ENCODE measurements at places on chromosomes 4 and X.

- peak; percentile 65 for DNase-seq
Measured at GRCh38 chrX:16436348-16437188, 213.4 kb upstream of the S100G start.

DNA sequence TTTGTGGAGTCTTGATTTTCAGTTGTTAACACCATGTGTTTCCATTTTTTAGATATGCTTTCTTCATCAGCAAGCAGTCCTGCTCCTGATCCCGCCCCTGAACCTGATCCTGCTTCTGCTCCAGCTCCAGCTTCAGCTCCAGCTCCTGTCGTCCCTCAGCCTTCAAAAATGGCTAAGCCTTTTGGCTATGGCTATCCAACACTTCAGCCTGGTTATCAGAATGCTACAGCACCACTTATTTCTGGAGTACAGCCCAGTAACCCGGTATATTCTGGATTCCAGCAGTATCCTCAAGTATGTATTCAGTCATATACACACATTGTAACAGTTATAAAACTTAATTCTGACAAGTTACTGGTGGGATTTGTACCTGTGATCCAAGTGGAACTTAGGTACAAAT lies 60.9 kb downstream of the SEC24B start:
- DNase-seq, result no peak

DNA sequence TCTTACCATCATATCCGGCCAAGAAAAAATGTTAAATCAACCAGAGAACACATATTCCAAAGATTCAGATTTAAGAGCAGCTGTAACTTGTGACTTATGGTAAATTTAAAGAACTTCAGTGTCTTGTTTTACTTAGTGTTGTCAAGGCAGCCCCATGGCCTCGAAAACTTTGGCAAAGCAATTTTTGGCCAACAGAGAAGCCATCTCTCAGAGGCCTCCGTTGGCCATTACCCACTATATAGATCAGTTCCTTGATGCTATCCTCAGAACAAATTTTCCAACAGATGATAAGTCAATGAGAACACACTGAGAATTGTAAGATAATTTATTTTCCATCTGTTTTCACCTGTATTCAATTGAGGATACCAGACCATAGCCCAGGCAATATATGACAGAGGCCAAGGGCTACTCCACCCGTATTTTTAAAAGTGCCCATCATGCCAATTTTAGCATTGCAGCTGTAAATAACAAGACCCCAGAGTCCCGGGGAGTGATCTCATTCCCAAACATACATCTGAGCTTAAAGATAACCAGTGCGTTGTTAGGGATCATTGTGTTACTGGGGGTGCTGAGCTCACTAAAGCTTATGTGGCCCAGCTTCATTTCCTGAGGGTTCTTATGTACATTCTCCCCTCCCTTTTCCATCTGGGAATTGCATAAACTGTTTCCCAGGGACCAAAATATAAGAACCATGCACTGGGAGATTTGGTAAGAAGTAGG lies 50.0 kb upstream of the PDHA1 start:
- no peak for DNase-seq

GRCh38 chrX:13742397-13743176 lies 8.0 kb downstream of the OFD1 start:
- no peak for DNase-seq

GRCh38 chr4:18077808-18078207 lies 56.3 kb upstream of the LCORL start:
- no peak for DNase-seq

DNA sequence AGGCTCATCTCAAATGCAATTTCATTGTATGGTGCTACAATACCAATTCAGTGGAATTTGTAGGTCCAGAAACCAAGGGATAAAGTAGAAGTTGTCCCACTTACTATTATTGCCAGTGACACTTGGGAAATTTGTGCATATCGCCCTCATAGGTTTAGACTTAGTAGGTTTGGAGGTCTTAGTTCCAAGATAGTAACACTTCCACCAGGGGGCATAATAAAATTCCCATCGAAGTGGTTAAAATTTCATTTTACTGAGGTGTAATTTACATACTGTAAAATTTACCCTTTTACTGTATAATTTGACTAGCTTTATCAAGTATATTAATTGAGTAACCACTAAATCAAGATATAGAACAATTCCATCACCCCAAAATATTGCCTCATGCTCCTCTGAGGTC lies 174.6 kb downstream of the INPP4B start:
- no peak for DNase-seq

GRCh38 chr4:137640838-137641158 lies 108.5 kb upstream of the PCDH18 start:
- no peak for DNase-seq

GRCh38 chr4:97105347-97106099 lies 1037.8 kb downstream of the STPG2 start:
- DNase-seq, result no peak

DNA sequence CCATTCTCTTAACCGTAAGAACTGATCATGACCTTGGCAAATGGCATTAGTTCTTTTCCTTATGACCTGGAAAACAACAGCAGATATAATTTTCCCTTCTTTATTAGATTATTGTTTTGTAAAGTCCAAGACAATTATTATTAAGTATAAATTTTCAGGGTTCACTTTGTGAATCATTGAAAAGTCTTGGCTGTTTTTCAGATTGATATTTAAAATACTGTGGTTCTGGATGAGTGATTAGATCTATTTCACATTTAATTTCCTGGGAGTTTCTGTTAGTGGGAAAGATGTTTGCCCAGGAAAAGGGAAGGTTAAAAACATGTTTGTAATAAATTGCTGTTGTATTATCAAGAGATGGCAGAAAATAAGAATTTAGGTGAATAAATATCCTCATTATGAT lies 194.9 kb downstream of the TLL1 start:
- DNase-seq, result no peak
